ENCODE measurements at places on chromosomes 3 and 15.

DNA sequence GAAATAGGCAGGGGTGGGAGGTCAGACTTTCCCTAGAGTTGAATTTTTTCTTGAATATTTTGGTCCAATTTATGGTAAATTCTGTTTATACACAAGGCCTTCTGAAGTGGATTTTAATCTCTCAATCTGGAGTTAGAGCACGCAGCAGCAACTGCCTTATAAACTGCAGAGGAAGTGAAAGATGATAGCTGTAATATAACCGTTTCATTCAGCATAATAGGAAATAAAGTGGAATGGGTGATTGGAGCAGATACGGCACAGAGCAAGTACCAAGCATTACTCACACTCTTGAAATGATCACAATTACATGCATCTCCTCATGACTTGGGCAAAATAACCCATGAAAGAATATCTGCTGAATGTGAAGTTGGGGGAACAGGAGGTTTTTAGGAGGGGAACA is 106.8 kb downstream of the ARRDC4 start:
- no peak for DNase-seq

DNA sequence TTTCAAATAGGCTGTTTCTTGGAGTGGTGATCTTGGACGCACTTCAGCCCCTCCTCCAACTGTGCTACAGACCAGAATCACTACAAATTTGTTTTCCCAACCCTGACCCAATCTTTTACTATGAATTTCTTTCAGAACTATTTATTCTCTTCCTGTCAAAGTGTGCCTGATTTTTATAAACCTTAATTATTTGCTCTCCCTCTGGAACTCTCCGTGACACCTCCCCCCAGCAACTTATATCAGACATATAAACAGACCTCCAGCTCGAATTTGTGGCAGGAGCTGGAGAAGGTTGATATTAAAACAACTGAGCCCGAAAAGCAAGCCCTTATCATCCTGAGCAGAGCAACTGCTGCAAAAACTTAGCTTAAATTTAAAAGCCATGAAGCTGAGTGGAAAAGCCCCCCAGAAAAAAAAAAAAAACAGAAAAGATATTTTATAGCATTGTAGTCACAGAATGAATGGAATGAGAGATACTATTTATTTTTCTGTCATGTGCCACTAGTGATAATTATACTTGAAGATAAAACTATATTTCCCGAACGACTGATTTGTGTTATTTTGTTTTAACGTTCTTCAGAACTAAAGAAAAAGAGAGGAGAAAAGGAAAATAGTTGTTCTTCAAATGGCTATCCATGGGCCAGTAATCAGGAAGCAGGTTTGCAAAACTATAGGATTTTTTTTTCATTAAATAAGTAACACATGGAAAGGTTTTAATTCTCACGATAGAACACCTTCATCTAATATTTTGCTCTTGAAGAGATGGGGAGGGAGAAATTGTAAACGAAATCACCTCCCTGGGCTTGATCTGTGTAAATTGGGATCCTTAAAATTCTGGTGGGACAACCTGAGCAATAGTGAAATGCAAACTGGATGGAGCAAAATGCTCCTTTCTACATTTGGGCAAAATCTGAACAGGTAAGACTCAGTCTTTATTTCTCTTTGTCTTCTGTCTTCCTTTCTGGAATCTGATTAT is 80.8 kb downstream of the NR2F2 start:
- no peak for DNase-seq

GRCh38 chr3:184690192-184690883 is 21.5 kb downstream of the MAGEF1 start:
- no peak for DNase-seq

- no peak for DNase-seq
These were observed 110.9 kb upstream of the TPM1 start for GRCh38 chr15:62931650-62932049.

DNA sequence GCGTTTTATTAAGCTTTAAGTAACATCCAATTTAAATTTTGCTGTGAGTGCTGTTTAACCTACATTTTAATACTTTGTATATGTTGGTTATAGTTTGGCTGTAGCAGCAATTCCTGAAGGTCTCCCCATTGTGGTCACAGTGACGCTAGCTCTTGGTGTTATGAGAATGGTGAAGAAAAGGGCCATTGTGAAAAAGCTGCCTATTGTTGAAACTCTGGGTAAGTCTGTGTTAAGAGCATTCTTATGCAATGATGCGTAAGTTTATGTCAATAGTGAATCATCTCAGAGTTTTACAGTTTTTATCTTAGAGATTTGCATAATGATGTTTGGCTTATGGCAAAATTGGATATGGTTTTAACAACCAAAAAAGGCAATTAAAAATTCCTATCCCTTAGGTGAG is 62.7 kb downstream of the ASTE1 start:
- DNase-seq = no peak

DNA sequence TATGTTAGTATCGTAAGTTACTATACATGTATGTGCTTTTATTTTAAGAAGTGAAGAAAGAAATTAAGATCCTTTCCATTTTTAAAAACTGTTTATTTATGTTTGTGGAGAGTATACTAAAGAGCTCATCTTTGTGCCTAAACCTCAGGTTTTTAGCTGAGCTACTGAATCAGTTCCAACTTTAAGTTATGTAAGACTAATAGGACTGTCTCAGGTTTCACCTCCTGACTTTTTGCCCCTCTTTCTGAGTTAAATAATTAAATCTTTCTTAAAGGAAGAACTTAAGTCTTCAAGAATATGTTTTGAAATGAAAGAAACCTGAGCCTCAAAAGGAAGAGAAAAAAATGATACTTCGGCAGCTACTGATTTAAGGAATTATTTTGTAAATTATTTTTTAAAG is 2.6 kb downstream of the SLMAP start:
- DNase-seq = no peak

GRCh38 chr3:187989575-187990153 is 164.3 kb upstream of the LPP start:
- no peak for DNase-seq

DNA sequence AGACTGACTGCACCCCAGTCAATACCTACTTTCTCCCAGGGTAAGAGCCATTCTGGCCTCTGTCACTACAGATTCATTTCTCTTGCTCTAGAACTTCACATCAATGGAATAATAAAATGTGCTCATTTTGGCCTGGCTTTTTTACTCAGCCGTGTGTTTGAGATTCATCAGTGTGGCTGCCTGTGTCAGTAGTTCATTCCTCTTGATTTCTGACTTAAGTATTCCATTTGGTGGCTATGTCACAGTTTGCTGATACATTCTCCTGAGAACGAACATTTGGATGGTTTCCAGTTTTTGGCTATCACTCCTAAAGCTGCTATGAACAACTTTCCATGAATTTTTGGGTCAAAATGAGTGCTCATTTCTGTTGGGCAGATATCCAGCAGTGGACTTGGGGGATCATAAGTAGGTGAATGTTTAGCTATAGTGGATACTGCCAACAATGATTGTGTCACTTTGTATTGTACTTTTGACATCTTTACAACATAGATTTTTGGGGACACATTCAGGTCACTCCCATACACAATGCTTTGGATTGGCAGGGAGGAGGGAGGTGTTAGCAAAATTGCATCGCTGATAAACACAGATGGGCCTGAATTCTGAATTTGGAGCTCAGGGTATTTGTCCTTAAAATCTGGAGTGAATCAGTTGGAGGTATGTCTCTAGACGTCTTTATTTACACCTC is 19.8 kb upstream of the FAM107A start:
- no peak for DNase-seq
